ENCODE measurements at places on chromosomes 5 and 9.

- no peak for DNase-seq
Measured at GRCh38 chr5:140992828-140993227, 26.6 kb downstream of the PCDHAC2 start.

DNA sequence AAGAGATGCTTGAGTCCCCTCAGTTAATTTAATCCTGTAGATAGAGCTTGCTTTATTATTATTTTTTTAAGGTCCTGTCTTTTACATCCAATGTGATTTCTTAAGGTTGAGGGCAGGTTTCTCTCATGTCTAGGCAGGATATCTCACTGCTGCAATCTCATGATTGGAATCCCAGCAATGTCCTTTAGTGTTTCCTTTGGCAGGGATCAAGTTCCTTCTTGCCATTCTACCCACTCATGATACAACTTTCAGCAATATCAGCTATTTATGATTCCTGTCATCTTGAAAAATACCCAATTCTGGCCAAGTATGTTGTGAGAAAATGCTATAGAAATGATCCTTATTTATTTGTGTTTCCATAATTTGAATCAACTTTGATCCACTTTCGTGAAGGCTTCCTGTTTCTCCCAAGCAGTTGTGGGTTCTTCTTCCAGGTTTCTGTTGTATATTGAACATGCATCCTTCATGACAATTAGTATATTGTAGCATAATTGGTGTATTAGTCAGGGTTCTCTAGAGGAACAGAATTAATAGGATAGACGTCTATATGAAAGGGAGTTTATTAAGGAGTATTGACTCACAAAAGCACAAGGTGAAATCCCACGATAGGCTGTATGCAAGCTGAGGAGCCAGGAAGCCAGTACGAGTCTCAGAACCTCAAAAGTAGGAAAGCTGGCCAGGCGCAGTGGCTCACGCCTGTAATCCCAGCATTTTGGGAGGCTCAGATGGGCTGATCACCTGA, 18.4 kb upstream of the VPS13A start:
- no peak for DNase-seq

DNA sequence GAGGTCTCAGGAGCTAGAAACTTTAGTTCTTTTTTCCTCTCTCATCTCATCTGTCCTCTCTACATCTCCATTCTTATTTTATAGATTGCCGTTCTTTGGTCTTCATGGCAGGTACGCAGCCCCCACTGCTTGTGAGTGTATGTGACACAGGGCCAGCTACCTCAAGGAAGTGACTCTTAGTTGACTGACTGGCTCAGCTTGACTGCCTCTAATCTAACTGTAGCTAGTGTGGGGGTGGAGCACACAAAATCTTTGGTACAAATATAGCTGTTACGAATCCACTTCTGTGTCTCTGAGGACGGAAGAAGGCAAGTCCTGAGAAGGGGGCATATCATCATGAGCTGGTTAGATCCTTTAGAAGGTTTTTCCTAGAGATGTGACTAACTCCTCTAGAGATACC, 19.8 kb upstream of the SPTAN1 start:
- DNase-seq = no peak

- DNase-seq = no peak
Measured at GRCh38 chr9:115633104-115633503, 515.1 kb upstream of the TNC start.

DNA sequence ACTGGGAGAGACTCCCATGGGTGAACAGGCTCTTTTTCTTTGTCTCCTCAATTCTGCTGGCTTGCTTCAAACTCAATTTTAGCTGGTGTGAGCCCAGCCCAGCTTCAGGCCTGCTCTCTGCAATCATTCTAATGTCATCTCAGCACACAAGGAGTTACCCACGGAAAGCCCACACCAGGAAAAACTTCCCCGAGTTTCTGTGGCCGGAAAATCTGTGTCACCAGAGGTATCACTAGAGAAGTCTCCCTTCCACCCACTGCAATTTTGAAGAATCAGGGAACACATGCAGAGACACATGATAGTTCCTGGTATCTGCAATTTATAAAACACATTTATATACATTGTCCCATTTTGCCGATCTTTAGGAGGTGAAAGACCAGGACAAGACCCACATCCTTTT, 13.5 kb upstream of the NDFIP1 start:
- peak; percentile 61 for DNase-seq

- DNase-seq = no peak
Measured at GRCh38 chr9:126150411-126151030, 176.1 kb upstream of the MVB12B start.

DNA sequence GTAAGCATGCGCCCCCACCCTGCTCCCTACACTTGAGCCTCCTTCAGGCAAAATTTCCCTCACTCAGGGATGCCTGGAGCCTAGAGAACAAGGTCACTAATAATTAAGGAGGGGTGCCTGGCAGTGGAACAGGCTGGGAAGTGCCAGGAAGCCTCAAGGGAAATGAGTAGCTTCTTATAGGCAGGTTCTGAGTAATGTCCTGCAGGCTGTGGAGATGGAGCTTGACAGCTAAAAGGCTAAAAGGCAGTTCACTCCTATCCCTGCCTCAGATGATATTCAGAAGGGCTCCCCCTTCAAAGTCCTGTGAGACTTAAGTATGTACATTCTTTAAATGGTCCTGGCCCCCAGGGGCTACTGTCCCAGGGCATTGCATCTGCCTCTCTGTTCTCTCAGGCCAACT, 65.5 kb upstream of the SMIM32 start:
- no peak for DNase-seq

- no peak for DNase-seq
Measured at GRCh38 chr9:72589667-72590521, 68.5 kb downstream of the TMC1 start.

DNA sequence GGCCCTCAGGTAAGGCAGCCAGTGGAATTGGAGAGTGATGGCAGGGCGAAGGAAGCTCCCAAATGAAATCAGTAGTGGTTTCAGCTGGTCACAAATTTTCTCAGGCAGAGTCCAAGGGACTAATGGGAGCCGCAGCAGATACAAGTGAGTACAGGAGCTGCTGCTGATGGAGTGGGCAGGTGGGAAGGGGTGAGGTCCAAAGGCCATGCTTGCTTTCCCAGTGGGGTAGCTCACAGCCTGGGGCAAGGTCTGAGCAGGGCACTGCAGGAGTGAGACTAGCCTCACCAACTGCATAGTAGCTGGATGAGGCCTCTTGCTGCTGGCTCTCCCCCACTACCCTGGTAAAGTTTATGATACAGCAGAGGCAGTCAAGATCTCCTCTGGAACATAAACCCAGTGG, 38.2 kb downstream of the MTAP start:
- no peak for DNase-seq

GRCh38 chr9:127937056-127937387, 632 bp downstream of the DPM2 start:
- DNase-seq = no peak

DNA sequence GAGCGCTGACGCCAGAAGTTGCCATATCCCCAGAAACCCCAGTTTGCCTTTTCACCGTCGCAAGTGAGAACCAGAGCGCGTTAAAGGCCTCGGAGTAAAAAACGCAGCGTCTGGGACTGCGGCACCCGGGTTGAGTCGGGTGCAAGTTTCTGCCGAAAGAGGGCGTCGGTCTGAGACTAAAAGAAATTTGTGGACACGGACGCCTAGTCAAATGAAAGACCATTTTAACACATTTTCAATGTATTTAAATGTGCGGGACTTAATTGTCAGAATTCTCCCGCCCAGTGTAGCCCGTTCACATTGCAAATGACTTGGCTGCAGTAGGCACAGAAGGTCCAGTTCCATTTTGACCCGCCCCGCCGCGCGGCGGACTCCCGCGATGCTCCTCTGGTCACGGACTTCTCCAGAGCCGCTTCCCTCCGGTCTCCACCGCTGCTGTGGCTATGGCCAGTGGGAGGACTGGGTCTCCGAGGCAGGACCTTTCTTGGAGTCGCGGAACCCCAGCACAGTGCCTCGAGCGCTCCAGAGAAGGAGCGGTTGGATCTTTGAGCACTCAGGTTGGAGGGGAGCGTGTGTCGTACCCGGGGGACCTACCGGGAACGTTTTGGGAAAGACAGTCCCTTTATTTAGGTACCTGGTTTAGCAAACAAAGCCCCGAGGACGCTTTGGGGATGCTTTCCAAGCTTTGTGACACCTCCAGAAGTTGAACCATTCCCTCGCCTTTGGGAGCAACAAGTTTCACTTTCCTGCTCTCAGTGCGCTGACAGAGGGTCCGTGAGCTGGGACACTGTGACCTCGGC, 1.2 kb upstream of the NPR3 start:
- no peak for DNase-seq

DNA sequence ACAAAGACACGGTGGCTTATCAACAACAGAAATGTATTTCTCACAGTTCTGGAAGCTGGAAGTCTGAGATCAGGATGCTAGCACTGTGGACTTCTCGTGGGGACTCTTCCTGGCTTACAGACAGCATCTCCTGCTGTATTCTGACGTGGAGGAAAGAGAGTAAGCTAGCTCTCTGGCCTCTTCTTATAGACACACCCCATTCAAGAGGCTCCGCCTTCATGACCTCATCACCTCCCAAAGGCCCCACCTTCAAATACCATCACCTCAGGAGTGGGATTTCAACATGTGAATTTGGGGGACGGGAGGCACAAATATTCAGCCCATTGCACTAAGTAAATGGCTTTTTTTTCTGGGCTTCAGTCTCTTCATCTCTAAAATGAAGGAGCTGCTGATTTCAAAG, 27.6 kb downstream of the KCNMB1 start:
- DNase-seq = no peak

DNA sequence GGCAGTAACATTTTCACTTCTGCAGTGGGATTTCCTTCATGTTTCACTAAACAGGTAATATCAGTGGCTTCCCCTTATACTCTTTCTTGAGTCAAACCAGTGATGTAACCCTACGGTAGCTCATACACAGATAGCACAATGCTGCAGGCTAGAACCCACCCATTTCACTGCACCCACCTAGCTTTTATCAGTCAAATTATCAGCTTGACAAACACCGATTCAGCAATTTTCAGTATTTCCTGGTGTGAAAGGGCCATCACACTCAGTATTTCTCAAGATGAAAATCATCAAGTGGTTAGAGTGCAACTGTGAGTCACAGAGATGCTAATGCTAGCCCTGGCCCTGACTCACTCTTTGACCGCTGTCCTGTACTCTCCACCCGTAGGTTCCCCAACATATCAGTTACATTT, 242.3 kb upstream of the PTGER4 start:
- no peak for DNase-seq

DNA sequence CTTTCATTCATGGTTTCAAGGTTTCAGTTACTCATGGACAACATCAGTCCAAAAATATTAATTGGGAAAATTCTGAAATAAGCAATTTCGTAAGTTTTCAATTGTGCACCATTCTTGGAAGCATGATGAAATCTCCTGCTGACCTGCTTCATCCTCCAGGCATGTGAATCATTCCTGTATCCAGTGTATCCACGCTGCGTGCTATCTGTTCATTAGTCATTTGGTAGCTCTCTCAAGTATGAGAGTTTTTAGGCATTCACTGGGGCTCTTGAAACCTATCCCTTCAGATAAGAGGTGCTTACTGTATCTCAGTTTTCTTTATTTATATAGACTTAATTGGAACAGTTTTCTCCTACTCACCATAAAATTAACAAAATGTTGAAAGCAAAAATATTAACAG, 293.0 kb downstream of the CDH12 start:
- no peak for DNase-seq

GRCh38 chr9:71760901-71761300, 7.4 kb downstream of the CEMIP2 start:
- no peak for DNase-seq

- no peak for DNase-seq
Measured at GRCh38 chr9:2180704-2181103, 165.6 kb downstream of the SMARCA2 start.

DNA sequence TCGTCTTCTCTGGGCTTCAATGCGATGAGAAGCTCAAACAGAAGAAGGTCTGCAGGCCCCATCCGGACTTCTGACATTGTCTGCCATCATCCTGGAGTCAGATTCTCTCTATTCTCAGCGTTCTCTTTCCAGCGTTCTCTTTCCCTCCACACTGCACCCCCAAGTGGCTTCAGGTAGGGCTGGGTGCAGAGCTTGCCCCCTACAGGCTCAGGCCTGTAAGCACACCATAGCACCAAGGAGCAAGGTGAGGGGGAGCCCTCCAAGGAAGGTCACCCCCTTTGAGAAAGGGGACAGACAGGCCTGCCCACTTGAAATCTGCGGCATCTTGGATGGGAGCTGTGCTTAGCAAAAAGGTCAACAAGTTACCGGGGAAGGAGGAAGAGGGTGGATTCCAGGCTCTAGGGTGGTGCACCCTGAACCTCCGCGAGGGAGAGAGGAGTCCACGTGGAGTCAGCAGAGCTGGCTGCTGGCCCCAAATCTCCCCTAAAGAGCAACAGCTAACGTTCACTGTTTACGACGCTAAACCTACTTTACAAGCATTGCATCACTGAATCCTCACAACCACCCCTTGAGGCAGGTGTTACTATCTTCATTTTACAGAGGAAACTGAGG, 27.5 kb downstream of the GPX3 start:
- DNase-seq = no peak

- no peak for DNase-seq
Measured at GRCh38 chr5:63233911-63234310, 655.3 kb downstream of the LRRC70 start.

DNA sequence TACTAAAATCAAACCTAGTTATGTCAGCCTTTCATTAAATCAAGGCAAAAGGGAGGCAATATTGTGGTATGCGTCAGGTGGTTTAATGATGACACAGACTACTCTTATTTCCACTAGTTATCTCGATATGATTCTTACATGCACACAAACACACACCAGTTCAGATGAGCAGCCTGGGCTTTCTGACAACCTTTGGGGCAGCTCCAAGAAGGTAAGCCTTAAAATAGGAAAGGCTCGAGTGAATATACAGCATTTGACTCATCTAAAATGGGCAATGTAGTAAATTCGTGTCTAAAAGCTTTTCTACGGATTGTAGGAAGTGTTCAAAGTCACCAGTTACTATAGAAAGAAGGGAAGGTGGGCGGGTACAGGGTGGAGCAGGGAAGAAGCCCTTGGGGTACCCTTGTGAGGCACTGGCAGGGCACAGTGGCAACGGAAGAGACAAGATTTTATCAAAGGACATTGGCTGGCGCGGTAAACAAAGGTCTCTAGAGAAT, 1.9 kb downstream of the ANKH start:
- DNase-seq = peak; percentile 10

DNA sequence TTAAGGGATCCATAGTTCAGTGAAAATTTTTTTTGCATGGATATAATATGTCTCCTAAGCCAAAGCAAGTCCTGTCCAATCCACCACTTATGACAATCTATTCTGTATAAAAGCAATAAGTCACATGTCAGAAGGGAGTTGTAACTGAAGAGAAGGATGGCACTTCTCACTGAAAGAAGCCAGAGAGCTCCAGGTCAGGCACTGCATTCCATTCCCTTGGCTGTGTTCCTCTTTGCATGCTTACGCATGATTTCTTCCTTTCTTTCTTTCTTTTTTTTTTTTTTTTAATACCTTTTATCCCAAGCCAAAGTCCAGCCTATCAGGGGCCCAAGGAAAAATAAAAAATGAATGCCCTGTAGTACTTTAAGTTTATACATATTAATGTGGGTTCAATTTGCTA, 39.8 kb downstream of the MAMDC2 start:
- DNase-seq = no peak

- no peak for DNase-seq
Measured at GRCh38 chr9:100700689-100701318, 122.9 kb downstream of the CAVIN4 start.

Data from stimulated activated CD4-positive, alpha-beta T cell treated with anti-CD3 and anti-CD28 coated beads, Interleukin-1b, Interleukin-23, amount 100 ng/mL, for 4 hours (primary cell).